ENCODE measurements at places on chromosomes 7 and 10.

GRCh38 chr7:107208024-107208521 lies 39.3 kb downstream of the HBP1 start:
- no peak for DNase-seq

GRCh38 chr10:87733081-87733480 lies 73.4 kb downstream of the PAPSS2 start:
- no peak for DNase-seq

DNA sequence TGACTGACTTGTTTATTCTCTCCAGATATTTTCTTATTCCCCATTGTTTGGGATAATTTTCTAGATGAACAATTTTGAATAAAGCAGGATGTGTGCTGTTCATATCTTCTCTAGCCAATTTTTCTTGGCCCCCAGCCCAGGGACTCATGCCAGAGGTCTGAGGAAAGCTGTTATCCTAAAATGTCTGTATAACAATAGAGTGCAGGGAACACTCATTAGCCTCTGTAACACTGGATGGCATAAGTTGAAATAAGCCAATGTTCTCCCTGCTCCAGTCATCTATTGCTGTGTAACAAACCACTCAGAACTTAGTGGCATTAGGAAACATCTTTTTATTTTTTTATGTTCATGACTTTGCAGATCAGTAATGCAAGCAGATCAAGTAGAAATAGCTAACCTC lies 121.7 kb upstream of the TRIM24 start:
- DNase-seq, result no peak

- DNase-seq, result no peak
Measured at GRCh38 chr7:65338346-65338745, 35.3 kb upstream of the ZNF92 start.

DNA sequence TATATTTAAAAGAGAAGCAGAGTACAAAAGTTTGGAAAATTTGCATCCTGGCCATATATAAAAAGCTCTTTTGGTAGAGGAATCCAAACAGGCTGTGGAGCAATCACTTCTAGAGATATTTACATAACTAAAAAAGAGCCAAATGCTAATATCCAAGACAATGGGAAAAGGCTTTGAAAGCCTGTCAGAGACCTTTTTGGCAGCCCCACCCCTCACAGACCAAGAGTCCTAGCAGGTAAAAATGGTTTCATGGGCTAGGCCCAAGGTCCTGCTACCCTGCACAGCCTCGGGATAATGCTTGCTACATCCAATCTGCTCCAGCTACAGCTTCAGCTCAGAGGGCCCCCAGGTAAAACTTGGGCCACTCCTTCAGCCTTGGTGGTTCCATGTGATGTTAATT lies 430.2 kb upstream of the KCND2 start:
- DNase-seq, result no peak

DNA sequence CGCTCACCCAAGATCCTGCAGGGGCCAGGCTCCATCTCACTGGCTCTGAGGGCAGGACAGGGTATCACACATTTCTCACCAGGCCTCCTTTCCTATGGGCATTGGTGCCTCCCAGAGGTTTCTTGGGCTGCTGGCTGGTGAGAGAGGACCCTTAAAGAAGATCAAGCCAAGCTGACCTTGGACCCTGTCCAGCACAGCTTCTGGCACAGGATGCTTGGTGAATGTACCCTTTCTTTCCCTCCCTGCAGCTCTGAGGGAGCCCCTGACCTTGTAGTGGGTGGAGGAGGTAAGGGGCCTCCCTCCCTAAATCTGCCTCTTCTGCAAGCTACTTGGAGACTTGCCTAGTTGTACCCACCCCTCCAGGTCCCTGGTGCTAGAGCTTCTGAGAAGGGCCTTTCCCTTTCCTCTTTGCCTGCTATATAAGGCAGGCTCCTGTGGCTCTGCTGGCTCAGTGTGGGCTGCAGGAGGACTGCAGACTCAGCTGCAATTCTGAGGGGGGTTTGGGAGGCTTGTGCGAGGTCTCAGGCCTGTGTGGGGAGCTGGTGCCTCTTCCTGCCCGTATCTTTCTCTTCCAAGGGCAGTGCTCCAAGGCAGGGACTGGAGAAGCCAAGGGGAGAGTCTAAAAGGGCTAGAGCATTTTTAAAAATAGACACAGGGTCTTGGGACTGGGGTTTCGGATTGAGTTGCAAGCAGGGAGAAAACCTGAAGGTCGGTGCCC lies 11.7 kb upstream of the TRIM8 start:
- no peak for DNase-seq

DNA sequence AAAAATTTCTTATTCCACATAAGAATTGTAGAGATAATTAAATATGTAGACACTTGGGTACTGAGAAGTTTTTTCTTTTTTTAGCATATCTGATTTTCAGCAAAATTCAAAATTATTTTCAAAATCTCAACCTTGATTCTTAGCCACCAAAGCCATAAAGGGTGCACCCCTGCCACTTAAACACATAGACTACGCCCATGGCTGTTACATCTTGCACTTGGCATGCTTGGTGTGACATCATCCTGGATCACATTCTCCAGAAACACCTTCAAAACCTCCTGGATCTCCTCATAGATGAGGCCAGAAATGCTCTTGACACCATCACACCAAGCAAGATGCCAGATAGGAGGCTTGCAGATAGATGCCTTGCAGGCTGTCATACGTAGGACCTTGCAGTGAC lies 89.1 kb upstream of the KLF14 start:
- no peak for DNase-seq

GRCh38 chr7:112566442-112567324 lies 85.9 kb downstream of the LSMEM1 start:
- no peak for DNase-seq

GRCh38 chr10:86178401-86179152 lies 188.0 kb downstream of the GRID1 start:
- no peak for DNase-seq

DNA sequence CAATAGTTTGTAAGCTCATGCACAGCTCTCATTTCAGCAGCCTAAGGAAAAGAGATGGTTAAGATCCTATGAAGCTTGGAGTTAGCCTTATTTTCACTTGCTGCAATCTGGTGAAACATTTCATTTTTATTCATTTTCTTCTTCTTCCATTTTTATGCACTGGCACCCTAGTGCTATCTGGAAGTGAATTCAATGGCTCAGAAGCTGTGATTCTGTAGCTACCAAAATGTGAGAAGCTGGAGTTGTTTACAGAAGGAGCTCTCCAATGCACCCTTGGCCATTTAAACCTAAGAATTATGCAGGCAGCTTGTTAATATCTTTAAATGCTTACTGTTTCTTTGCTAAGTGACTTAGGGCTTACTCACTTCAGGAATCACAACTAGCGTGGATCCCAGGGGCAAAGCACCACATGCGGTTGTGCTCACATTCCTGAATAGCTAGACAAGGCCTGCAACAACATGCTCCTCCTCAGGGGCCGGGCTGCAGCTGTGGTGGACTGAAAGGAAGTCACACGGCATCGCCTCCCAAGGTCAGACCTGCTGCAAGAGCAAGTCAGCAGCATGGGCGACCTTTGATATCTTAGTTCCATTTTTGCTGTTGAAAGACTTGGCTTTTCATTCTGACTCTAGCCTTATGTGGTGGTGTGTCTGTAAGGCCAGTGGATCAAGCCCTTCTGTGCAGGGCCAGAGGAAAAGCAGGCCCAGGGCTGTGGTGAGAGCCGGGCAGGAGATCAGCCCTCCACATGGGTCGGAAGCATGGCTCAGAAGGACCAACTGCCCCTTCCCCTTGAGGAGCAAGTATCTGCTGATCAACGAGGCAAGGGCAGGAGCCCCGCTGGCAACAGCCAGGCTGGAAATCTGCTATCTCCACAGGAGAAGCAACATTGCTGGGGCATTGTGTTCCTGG lies 91.9 kb upstream of the MBL2 start:
- no peak for DNase-seq

DNA sequence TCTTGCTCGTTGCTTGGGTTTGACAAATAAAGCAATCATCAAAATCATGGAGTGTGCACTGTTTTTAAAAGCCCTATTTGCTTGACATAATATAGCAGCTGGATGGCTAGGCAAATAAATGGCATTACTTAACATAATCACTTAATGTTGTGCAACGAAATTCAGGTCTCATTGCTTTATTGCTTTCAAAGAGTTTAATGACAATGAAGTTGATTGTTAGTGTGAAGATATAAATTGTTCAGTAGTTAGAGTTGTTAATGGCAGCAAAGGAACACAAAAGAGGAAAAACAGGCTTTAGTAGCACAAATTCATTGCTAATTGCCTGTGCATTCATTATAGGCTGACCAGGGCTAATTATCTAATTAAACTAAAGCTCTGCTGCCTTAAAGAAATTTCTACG lies 7.6 kb upstream of the ADO start:
- no peak for DNase-seq

GRCh38 chr10:34430685-34431084 lies 384.4 kb downstream of the PARD3 start:
- DNase-seq, result no peak

- no peak for DNase-seq
Measured at GRCh38 chr7:20270867-20271266, 53.7 kb upstream of the MACC1 start.

- no peak for DNase-seq
Measured at GRCh38 chr10:49035920-49036319, 79.4 kb downstream of the VSTM4 start.

- DNase-seq, result no peak
Measured at GRCh38 chr7:2804227-2804763, 39.8 kb downstream of the GNA12 start.

GRCh38 chr10:642186-642890 lies 47.1 kb downstream of the DIP2C start:
- DNase-seq, result no peak

- no peak for DNase-seq
Measured at GRCh38 chr7:150375662-150376521, 3.2 kb upstream of the ZNF775 start.

GRCh38 chr10:65864529-65864928 lies 1061.3 kb upstream of the LRRTM3 start:
- no peak for DNase-seq
